Gastroesophageal sphincter (tissue), 4 donors: ENCODE measurements at places on chromosomes 4 and X.

GRCh38 chr4:7148337-7148736 lies 44.0 kb upstream of the SORCS2 start:
- no peak for ATAC-seq

- no peak for ATAC-seq
These were observed 199.5 kb upstream of the HS3ST1 start for GRCh38 chr4:11628093-11628725.

GRCh38 chrX:153564047-153564606 lies 34.8 kb downstream of the CCNQ start:
- no peak for ATAC-seq

GRCh38 chrX:11504234-11504633 lies 161.5 kb downstream of the ARHGAP6 start:
- no peak for ATAC-seq
